ENCODE measurements at places on chromosomes 5 and 9. TPM values are rescaled to one million over a fixed set of nuclear protein-coding genes. Genes with fewer than 3 reads are reported as not detected.

BTNL3 gene
- total RNA-seq = not detected

ADAM19 gene
- total RNA-seq = 25.0 TPM

BTNL8 gene
- total RNA-seq = not detected

TNC gene
- 46.8 TPM for total RNA-seq

NELFB gene
- 47.7 TPM for total RNA-seq

C9orf50 gene
- 0.18 TPM for total RNA-seq
